ENCODE measurements at places on chromosomes 2 and 18. TPM values are rescaled to one million over a fixed set of nuclear protein-coding genes. Genes with fewer than 3 reads are reported as not detected.

- DNase-seq = no peak
Observed at GRCh38 chr2:3099145-3099859, 278.3 kb downstream of the EIPR1 start.

GRCh38 chr2:15728245-15728938 lies 136.7 kb downstream of the DDX1 start:
- DNase-seq = no peak

DNA sequence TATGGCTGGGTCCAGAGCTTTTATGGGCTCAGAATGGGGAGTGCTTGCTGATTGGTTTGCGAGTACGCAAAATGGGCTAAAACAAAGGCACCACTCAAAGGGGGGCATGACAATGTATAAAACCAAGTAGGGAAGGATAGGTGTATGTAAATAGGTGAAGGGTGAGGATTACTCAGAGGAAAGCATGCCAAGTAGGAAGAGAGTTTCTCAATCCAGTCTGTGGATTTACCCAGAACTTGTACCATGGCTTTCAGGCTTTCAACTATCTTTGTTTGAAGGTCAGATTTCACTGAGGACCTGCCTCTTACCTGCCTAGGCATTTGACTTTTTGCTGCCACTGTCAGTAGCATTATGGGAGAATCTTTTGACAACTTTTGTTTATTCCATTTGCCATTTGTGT lies 92.3 kb downstream of the RAB3GAP1 start:
- DNase-seq = no peak

- DNase-seq = no peak
Observed at GRCh38 chr2:231088754-231089153, 32.1 kb downstream of the PSMD1 start.

- DNase-seq = no peak
Observed at GRCh38 chr2:217803653-217803960, 199.2 kb downstream of the TNS1 start.

DNA sequence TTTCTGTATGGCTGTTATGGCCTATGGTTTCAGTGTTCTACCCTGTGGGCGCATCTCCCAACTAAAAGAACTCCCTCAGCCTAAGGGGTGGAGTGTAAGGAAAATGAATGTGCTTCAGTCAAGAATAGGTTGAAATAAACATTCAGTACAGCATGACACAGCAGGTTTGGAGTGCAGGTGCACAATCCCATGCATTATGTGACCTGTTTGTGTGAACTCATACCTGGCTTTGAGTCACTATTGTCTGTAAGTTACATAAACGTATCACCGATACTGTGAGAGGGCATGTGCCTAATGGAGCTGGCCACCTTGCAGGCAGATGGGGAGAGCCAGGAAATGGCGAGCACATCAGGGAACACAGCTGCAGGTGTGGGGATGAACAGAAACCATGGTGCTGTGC lies 216.0 kb downstream of the DSEL start:
- no peak for DNase-seq

- DNase-seq = peak; percentile 4
Observed at GRCh38 chr18:52288403-52289004, 51.5 kb upstream of the DCC start.

GRCh38 chr2:143558665-143559064 lies 429.4 kb downstream of the ARHGAP15 start:
- no peak for DNase-seq

DNA sequence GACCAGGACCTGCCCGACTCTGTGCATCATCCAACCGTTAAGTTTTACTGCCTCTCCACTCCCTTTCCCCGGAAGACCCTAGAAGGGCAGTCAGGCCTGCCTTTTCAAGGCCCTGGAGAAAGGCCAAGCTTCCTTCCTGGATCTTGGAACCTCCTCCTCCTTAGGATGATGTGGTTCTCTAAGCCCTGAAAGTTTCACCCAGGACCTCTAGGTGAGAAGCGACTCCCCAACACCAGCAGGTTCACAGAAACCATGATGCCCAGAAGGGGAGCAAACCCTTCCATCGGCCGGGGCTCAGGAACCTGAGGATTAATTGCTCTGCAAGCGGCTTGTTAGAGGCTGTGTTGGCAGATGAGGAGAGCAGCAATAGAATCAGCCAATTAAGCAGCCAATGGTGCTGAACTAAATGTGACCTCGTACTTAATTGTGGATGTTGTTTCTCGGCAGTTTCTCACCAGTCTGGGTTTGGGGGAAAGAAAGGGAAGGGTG lies 94.2 kb upstream of the FZD7 start:
- no peak for DNase-seq

DNA sequence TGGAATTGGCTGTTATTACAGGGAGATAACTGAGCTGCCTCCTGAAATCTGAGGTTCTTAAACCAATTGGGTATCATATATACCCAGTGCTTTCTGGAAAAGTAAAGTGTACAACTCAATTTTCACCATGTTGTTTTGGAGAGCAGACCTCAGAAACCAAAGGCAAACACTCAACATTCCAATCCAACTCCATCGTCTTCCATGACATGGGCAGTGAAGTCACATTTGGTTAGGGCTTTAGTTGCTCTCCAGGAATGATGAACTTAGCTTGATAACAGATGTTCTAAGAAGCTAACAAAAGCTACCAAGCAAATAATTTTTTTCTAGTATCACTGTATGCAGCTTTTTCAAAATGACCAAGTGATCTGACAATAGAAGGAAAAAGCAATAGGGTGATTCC lies 107.0 kb upstream of the SLC35G4 start:
- DNase-seq = no peak

Gene SERPINB4
- total RNA-seq = not detected

Gene CAPN13
- total RNA-seq = not detected

Gene AKAIN1
- total RNA-seq = not detected

Gene SCN3A
- total RNA-seq = 33.1 TPM

Gene UPP2
- total RNA-seq = not detected
